Heart left ventricle (tissue), 16 donors: ENCODE measurements at places on chromosomes 11 and 22. TPM values are rescaled to one million over a fixed set of nuclear protein-coding genes. Genes with fewer than 3 reads are reported as not detected.
A peak's percentile ranks its signal among the peaks of the same experiment; 100 is the strongest.

DNA sequence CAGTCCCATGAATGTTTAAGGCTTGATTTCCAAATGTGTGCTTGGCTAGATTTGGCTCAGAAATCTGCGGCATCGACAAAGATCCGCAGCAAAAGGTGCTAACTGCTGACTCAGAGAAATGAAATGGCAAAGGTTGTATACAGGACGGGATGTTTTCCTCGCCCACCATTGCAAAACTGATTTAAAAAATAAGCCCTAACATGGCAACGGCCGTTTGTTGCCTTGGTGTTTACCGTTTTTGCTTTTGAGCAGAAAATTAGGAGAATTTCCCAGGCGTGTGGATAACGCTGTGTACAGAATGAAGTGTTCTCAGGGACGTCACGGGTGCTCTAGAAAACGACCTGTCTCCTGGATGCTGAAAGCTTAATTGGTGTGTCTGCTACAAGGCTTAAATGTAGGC is 70.2 kb downstream of the ARHGAP8 start:
- no peak overlapping the region for H3K27ac ChIP-seq
- H3K27me3 ChIP-seq = no peaks in the 10 kb centered on the region
- no peak for DNase-seq
- H3K4me1 ChIP-seq = no peaks in the 10 kb centered on the region
- H3K36me3 ChIP-seq = no peaks in the 10 kb centered on the region

The SMIM38 gene
- 0.08 TPM for polyA plus RNA-seq

DNA sequence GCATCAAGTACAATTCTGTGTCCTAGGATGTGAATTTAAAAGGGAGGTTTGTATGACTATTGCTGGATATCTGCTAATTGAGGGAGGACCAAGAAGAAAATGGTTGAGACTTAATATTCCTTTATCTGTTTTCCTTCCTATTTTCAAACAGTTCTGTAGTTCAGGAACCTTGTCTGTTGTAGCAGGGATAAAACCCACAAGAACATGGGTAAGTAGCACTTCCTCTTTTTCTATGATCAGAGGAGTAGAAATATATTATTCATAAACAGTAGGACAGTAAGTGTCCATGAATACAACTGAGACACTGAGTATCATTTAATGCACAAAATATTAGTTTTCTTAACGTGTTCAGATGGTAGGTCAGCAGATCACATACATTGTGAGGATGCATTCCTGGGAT is 7.6 kb downstream of the MS4A3 start:
- no peak for DNase-seq
- no peak overlapping the region for H3K4me3 ChIP-seq
- no peaks in the 10 kb centered on the region for H3K36me3 ChIP-seq
- no peaks in the 10 kb centered on the region for H3K27me3 ChIP-seq

GRCh38 chr11:42251984-42252383 is 792.5 kb upstream of the LRRC4C start:
- no peak for DNase-seq
- H3K27ac ChIP-seq = no peak overlapping the region
- no peaks in the 10 kb centered on the region for H3K27me3 ChIP-seq
- no peak overlapping the region for H3K4me3 ChIP-seq

The GTSE1 gene
- polyA plus RNA-seq = 0.62 TPM

DNA sequence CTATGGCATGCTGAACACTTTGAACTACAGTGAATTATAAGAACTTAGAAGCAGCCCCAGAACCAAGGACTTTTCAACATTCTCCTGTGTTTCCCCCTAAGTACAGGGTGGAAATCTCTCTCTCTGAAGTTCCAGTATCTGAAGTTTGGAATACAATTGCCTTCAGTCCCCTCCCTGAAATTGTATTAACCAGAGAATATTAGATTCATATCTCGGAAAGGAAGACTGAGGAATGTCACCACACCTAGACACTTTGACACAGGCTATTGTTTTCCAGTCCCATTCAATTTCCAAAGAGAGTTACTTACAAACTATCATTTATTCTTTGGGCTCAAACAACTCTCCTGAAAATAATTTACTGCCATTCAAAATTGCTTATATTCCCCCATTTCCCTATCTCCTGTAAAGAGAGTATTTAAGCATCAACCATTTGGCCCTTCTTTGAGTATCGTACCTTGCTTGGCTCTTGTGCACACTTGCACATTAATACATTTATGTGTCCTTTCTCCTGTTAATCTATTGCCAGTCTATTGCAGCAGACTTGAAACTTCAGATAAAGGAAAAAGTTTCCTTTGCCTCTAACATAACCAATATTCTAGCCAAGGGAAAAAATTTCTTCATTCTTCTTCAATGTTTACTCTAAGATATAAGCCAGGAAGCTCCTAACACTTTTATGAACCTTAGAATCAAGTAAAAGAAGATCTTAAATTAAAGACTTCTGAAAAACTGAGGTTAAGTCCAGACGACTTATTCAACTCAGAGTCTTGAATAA is 402.4 kb upstream of the DDI1 start:
- no peaks in the 10 kb centered on the region for H3K27me3 ChIP-seq
- H3K4me3 ChIP-seq = no peak overlapping the region
- no peaks in the 10 kb centered on the region for H3K36me3 ChIP-seq
- DNase-seq = no peak
- no peak overlapping the region for H3K27ac ChIP-seq

DNA sequence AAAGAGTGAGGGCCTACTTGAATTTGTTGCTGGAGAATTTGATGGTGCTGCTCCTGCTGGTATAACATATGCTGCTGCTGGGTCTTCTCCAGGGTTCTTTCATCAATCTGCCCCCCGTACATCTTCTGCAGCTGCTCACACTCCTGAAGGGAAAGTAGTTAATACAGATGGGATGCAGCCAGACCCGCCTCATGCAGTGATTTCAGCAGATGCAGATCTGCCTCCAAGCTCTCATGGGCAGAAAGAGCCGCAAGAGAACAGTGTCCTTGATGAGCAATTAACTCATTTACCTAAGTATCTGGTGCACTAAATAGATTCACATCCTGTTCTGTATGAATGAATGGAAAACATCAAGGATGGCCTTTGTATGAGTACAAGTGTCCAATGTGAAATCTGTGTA is 24.8 kb upstream of the APOA1 start:
- H3K4me3 ChIP-seq = no peak overlapping the region
- H3K36me3 ChIP-seq = peaks cover 96% of the 10 kb centered on the region
- DNase-seq = no peak
- no peaks in the 10 kb centered on the region for H3K27me3 ChIP-seq
- no peaks in the 10 kb centered on the region for H3K4me1 ChIP-seq
- no peak overlapping the region for H3K27ac ChIP-seq

The CHRM4 gene
- not detected for polyA plus RNA-seq

GRCh38 chr22:35170716-35171697 is 86.3 kb upstream of the HMGXB4 start:
- no peak overlapping the region for H3K27ac ChIP-seq
- H3K36me3 ChIP-seq = no peaks in the 10 kb centered on the region
- H3K4me3 ChIP-seq = no peak overlapping the region
- no peaks in the 10 kb centered on the region for H3K27me3 ChIP-seq
- no peak for DNase-seq
- H3K4me1 ChIP-seq = no peaks in the 10 kb centered on the region

DNA sequence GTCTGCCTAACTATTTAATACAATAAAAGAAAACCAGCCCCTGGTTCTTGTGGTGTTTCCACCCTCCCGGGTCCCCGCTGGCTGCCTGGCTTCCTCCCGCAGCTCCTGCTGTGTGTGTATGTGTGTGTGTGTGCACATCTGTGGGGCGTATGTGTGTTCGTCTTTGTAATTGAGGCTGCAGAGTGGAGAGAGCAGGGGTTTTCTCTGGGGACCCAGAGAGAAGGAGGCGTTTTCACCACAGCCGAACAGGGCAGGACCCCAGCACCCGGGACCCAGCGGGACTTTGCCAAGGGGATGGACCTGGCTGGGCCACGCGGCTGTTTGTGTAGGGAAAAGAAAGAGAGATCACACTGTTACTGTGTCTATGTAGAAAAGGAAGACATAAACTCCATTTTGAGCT is 42.7 kb downstream of the IGLL1 start:
- H3K4me1 ChIP-seq = peaks cover 3% of the 10 kb centered on the region
- H3K27ac ChIP-seq = no peak overlapping the region
- DNase-seq = no peak
- no peaks in the 10 kb centered on the region for H3K36me3 ChIP-seq
- H3K27me3 ChIP-seq = no peaks in the 10 kb centered on the region

- no peaks in the 10 kb centered on the region for H3K27me3 ChIP-seq
- peak overlapping the region; percentile 94 for H3K4me3 ChIP-seq
- peak overlapping the region; percentile 74 for H3K27ac ChIP-seq
- DNase-seq = no peak
These were observed 1.2 kb downstream of the C2CD2L start for GRCh38 chr11:119108146-119108856.

DNA sequence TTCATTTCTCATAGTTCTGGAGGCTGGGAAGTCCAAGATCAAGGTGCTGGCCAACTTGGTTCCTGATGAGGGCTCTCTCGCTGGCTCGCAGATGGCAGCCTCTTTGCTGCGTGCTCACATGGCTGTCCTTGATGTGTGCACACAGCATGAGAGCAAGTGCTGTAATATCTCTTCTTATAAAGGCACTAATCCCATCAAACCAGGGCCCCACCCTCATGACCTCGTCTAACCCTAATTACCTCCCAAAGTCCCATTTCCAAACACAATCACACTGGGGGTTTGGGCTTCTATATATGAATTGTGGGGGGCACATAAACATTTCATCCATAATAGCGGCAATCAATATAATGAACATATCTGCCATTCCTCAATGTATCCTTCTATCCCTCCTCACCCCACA is 1062.1 kb downstream of the BRD1 start:
- no peaks in the 10 kb centered on the region for H3K27me3 ChIP-seq
- H3K4me3 ChIP-seq = no peak overlapping the region
- no peak for DNase-seq
- no peaks in the 10 kb centered on the region for H3K36me3 ChIP-seq
- H3K27ac ChIP-seq = no peak overlapping the region

The NCR3LG1 gene
- 1.3 TPM for polyA plus RNA-seq

GRCh38 chr11:64176751-64177150 is 9.2 kb upstream of the STIP1 start:
- no peak overlapping the region for H3K27ac ChIP-seq
- no peak overlapping the region for H3K4me3 ChIP-seq
- H3K4me1 ChIP-seq = peaks cover 5% of the 10 kb centered on the region
- no peaks in the 10 kb centered on the region for H3K27me3 ChIP-seq
- no peak for DNase-seq

The SNU13 gene
- polyA plus RNA-seq = 222 TPM

DNA sequence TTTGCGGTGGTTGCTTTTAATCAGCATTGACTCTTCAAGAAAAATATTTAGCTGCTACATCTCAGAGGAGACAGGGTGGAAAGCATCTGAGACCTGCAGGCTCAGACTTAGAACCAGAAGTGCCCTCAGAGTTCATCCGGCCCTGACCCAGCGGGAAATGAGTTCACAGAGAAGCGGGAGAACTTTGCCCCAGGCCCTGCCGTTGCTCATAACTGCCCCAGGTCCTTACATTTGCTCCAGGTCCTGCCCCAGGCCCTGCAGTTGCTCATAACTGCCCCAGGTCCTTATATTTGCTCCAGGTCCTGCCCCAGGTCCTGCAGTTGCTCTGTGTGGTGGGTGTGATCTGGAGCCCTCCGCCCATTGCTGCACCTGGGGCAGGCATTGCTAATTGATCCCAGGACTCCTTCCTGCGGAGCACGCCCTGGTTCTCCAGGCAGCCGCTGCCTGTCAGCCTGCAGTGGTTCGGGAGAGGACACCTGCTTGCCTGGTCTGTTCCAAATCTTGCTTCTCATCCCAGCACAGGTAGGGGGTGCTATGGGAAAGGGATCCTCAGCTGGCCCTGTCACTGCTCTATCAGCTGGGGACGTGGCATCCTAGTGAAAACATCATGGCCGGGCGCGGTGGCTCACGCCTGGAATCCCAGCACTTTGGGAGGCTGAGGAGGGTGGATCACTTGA is 58.1 kb upstream of the PPP6R3 start:
- H3K27me3 ChIP-seq = no peaks in the 10 kb centered on the region
- no peak overlapping the region for H3K4me3 ChIP-seq
- H3K27ac ChIP-seq = no peak overlapping the region

GRCh38 chr11:95088946-95089619 is 563 bp upstream of the ENDOD1 start:
- H3K4me3 ChIP-seq = peak overlapping the region; percentile 89
- H3K27me3 ChIP-seq = no peaks in the 10 kb centered on the region
- H3K4me1 ChIP-seq = no peaks in the 10 kb centered on the region
- peak overlapping the region; percentile 88 for H3K27ac ChIP-seq
- H3K36me3 ChIP-seq = no peaks in the 10 kb centered on the region

The OR2AT4 gene
- not detected for polyA plus RNA-seq

The INS gene
- not detected for polyA plus RNA-seq

The KLHDC7B gene
- polyA plus RNA-seq = 0.08 TPM

- H3K4me1 ChIP-seq = no peaks in the 10 kb centered on the region
- DNase-seq = no peak
- H3K27ac ChIP-seq = no peak overlapping the region
- no peaks in the 10 kb centered on the region for H3K36me3 ChIP-seq
- H3K27me3 ChIP-seq = no peaks in the 10 kb centered on the region
- H3K4me3 ChIP-seq = no peak overlapping the region
These were observed 9.7 kb downstream of the ASCL2 start for GRCh38 chr11:2260491-2261364.

DNA sequence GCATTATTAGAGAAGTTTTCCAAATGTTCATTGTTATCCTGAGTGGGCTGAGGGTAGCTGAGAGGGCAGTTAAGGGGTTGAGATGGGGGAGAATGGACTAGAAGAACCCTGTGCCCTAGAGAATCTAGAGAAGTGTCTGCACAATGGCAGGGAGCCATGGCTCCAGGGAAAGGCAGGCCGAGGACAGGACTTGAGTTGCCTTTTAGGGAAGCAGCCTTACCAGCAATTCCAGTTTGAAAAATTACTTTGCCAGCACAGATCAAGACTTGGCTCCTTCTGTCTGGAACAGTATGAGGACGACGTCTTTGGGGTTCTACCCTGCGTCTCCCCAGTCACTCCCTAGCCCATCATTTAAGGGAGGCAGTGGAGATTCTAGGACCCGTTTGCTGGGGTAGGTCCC is 25.7 kb upstream of the MICAL3 start:
- H3K27ac ChIP-seq = no peak overlapping the region
- H3K27me3 ChIP-seq = no peaks in the 10 kb centered on the region
- H3K4me1 ChIP-seq = peaks cover 4% of the 10 kb centered on the region
- H3K36me3 ChIP-seq = no peaks in the 10 kb centered on the region

The NECTIN1 gene
- polyA plus RNA-seq = 18.5 TPM

DNA sequence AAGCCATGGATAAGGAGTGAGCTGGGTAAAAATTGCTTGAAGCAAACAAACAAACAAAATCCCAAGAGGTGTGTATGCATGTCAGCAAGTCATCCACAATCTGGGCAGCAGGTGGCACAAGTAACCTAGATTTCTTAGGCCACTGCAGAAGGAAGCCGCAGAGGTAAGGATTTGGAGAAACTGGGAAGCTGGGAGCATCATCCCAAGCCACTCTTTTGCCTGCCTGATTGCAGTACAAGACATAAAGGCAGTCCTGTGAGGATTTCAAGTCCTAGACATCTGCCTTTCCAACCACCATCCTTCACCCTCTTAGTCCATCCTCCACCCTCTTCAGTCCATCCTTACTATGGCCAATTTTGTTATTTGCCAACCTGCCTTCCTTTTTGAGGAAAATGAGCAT is 67.2 kb upstream of the BMAL1 start:
- H3K4me3 ChIP-seq = no peak overlapping the region
- no peak overlapping the region for H3K27ac ChIP-seq
- no peaks in the 10 kb centered on the region for H3K27me3 ChIP-seq
- no peaks in the 10 kb centered on the region for H3K36me3 ChIP-seq
- no peak for DNase-seq
- peaks cover 28% of the 10 kb centered on the region for H3K4me1 ChIP-seq

The OR52N4 gene
- polyA plus RNA-seq = not detected

GRCh38 chr11:77127235-77127911 is 673 bp upstream of the MYO7A start:
- H3K4me1 ChIP-seq = peaks cover 35% of the 10 kb centered on the region
- peak; percentile 72 for DNase-seq
- H3K27ac ChIP-seq = no peak overlapping the region
